Kidney tubule cell (primary cell): ENCODE measurements at places on chromosomes 13 and 19.

DNA sequence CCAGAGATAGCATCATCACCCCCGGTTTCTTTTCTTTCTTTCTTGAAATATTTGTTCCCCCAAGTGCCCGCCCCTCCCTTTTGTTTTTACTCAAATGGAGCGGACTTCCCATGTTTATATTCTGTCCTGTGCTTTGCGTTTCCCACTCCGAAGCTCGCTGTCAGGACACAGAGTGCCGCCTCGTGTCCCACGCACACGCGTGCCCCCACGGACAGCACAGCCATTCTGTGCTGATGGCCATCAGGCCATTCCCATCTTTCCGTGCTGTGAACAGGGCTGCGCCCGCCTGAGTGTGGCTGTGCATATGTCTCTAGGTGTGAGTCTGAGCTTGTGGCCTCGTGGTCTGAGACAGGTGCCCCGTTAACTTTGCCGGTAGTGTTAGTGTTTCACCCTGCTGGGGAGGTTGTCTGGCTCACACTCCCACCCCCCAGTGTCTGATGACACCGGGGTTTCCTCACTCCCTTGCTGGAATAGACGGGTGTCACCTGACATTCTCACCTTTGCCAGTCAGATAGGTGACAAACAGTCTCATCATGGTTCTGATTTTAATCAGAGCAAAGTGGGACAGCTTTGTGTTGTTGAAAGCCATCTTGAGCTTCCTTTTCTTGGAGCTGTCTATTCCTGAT lies 6.9 kb downstream of the PAK4 start:
- DNase-seq, result no peak

DNA sequence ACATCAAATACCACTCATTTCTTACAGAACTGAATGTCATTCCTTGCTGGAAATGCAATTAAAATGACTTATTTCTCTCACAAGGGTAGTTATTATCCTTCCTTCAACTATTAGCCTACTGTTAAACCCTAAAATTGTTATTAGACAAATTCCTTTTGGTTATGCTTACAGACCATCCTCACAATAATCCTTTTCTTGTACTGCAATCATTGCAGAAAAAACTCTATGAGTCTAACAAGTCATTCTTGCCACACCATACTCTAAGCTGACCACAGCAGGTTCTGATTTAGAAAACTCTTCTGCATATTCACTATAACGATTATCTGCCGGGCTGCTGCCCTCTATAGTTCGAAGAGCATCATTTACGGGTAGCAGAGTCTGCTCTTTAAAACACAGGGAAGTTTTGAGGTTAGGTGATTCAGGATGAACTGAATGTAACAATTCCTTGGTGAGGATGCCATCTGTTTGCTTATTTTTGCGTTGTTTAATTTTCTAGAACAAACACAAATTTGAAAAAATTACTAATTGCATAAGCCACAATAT lies 38.2 kb downstream of the MTMR6 start:
- DNase-seq, result peak; percentile 58

- no peak for DNase-seq
Observed at GRCh38 chr13:36959456-36960116, 39.5 kb upstream of the SMAD9 start.

- peak; percentile 13 for DNase-seq
Observed at GRCh38 chr13:94658926-94659597, 53.3 kb downstream of the SOX21 start.

- no peak for DNase-seq
Observed at GRCh38 chr19:34856052-34856451, 70.7 kb upstream of the ZNF30 start.

DNA sequence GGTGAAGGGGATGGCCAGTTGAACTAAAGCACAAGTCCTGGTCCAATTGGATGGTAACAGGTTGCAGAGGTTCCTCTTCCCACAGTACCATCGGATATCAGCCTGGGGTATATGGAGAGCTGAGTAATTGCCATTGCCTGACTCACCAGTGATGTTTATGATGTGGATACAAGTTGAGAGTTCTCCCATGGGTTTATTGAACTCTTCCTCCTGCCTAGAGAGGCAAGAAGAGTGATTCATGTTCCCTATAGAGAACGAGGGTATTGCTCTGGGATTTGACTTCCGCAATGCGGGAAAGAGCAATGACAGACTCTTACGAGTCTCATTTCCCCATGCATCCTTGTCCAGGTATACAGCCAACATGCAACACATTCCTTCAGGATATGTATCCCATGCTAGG lies 111.3 kb upstream of the PCDH9 start:
- DNase-seq, result no peak

GRCh38 chr13:50521006-50521830 lies 322.3 kb downstream of the DLEU7 start:
- DNase-seq, result no peak

GRCh38 chr13:22496803-22497508 lies 683.8 kb upstream of the SGCG start:
- no peak for DNase-seq

DNA sequence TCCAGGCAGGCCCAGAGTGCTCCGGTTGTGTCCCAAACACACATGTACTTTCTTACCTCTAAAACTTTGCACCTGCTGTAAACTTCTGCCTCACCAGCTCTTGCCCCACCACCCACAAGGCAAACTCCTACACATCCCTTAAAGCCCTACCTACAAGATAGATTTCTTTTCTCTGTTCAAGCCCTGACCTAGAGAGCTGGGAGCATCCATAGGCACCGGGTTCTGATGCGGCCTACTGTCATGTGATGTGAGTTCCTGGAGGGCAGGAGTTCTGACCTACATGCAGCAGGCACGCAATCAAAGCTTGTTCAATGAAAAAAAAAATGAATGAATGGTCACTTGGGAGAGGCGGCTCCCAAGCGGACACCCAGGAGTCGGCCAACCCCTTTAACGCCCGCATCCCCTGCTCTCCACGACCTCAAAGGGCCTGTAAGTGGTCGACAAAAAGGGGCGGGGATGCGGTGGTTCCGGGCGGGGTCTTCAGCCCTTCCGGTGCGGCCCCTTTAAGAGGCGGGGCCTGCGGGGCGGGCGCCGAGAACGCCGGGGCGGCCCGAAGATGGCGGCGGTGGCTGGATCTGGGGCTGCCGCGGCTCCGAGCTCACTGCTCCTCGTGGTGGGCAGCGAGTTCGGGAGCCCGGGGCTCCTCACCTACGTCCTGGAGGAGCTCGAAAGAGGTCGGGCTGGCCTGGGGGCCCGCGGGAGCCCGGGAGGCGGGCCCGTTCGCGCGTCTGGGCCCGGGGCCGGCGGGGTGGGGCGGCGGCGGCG lies at the start of gene MAP1S:
TSS of gene MAP1S (plus strand) at position 534 of the 765 bp plus-strand sequence. CDS start at position 557, 23 bp downstream.
- DNase-seq, result peak; percentile 58

GRCh38 chr19:29952646-29953045 lies 10.6 kb downstream of the URI1 start:
- DNase-seq, result no peak

DNA sequence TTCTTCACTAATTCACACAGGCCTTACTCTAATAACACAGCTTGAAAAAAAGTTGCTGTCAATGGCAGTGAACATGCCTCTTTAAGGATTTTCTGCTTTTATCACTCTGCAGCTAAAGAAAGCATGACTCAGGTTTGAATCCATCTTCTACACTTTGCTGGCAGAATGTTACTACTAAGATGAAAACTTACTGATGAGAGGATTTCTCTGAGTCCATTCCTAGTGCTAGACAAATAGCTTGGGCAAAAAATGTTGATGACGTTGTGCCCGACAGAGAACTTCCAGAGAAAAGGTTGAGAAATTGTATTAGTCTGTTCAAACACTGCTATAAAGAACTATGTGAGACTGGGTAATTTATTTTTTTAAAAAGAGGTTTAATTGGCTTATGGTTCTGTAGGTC lies 572.0 kb downstream of the IRS2 start:
- no peak for DNase-seq
